ENCODE measurements at places on chromosomes 7 and 10. TPM values are rescaled to one million over a fixed set of nuclear protein-coding genes. Genes with fewer than 3 reads are reported as not detected.

- no peak for DNase-seq
Measured at GRCh38 chr10:101287997-101288635, 58.9 kb upstream of the LBX1 start.

PRLHR gene
- total RNA-seq = not detected

ADIRF gene
- 37.9 TPM for total RNA-seq

DNA sequence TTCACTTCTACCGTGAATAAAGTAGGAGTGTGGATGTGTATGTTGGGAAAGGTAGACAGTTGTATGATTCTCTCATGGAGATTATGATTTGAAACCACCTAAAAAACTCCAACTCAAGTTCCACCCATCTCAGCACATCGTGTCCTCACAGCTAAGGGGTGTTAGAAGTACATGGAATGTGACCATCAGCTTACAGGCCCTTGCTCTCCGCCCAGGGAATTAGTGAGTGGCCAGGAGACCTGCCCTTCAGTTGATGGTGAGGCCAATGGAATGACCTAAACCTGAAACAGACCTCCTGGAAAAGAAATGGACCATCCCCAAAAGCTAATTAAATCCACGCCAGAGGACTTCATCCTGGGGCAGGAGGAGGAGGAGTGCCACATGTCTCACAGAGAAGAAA, 2.1 kb upstream of the WNT2 start:
- DNase-seq = no peak

All from heart left ventricle (tissue), 16 donors.